Breast epithelium (tissue), 4 donors: ENCODE measurements at places on chromosomes 16 and 17. TPM values are rescaled to one million over a fixed set of nuclear protein-coding genes. Genes with fewer than 3 reads are reported as not detected.

The SYCE1L gene
- 0.48 TPM for total RNA-seq

The CLEC18B gene
- not detected for total RNA-seq

The ALOXE3 gene
- not detected for total RNA-seq

The LSM12 gene
- 45.4 TPM for total RNA-seq

DNA sequence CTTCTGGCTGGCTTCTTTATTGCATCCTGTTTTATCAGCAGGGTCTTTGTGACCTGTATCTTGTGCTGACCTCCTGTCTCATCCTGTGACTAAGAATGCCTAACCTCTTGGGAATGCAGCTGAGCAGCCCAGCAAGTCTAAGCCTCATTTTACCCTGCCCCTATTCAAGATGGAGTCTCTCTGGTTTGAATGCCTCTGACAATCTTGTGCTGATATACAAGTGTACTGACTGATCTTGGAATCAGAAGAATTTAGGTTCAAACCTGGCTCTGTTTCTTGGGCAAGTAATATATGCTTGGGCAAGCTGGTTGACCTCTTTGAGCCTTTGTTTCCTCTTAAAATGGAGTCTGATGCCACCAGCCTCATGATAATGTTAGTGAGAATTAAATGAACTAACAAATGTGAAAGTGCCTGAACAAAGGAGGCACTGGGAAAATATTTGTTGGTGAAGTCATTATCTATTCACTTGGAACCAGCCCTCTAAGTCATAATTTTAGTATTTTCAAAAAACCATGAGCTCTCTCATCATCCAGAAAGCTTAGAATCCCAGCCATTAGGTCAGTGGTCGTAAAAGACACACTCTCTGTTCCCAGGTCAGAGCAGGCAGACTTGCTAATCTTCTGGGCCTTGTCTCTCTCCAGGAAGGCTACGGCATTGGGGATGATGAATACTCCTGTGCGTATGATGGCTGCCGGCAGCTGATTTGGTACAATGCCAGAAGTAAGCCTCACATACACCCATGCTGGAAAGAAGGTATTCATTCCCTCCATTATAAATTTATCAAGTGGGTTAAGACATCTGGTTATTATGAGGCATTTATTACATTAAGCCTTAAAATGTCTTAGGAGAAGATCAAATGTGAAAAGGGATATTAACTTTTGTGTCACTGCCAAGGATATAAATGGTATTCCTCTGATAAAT lies 18.1 kb upstream of the ARL2BP start:
- no peaks in the 10 kb centered on the region for H3K27me3 ChIP-seq
- H3K36me3 ChIP-seq, result peaks cover 16% of the 10 kb centered on the region
- no peaks in the 10 kb centered on the region for H3K4me1 ChIP-seq
- no peak for DNase-seq

GRCh38 chr16:21190599-21190998 lies 20.8 kb downstream of the ZP2 start:
- H3K4me1 ChIP-seq, result no peaks in the 10 kb centered on the region
- no peak overlapping the region for H3K27ac ChIP-seq
- no peaks in the 10 kb centered on the region for H3K27me3 ChIP-seq
- H3K4me3 ChIP-seq, result no peak overlapping the region
- DNase-seq, result no peak
- no peaks in the 10 kb centered on the region for H3K36me3 ChIP-seq

GRCh38 chr17:7548585-7549400 lies at the start of gene TNFSF12:
TSS of gene TNFSF12 (plus strand) at chr17:7549058. CDS start at chr17:7549154, 96 bp downstream.
- peaks cover 2% of the 10 kb centered on the region for H3K4me1 ChIP-seq
- H3K36me3 ChIP-seq, result no peaks in the 10 kb centered on the region
- peak within 1 kb of the TSS; percentile 89 for H3K27ac ChIP-seq
- peak within 1 kb of the TSS; percentile 76 for H3K4me3 ChIP-seq
- H3K27me3 ChIP-seq, result no peaks in the 10 kb centered on the region

DNA sequence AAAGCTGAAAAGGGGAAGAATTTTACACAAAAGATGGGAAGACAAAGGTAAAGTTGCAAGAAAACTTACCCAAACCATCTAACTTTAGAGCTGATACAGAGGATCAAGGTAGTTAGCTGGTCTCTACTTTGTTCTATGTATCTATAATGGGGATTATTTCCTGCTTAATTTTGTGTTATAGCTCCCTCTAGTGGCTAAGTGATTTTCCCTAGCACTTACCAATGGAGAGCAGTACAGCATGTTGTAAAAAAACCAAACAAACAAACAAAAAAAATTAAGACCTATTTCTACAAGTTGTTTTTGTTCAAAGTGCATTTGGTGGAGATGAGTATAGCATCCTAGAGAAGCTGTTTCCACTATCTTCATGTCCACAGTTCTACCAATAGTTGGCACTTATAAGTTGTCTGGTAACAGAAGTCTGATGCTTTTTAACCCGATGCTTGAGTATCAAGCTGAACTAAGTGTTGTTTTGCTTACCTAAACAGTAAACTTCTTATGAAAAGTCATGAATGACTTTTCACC lies 7.5 kb downstream of the SRSF1 start:
- H3K27me3 ChIP-seq, result no peaks in the 10 kb centered on the region
- DNase-seq, result no peak
- H3K4me3 ChIP-seq, result no peak overlapping the region
- H3K36me3 ChIP-seq, result no peaks in the 10 kb centered on the region
- H3K4me1 ChIP-seq, result no peaks in the 10 kb centered on the region

DNA sequence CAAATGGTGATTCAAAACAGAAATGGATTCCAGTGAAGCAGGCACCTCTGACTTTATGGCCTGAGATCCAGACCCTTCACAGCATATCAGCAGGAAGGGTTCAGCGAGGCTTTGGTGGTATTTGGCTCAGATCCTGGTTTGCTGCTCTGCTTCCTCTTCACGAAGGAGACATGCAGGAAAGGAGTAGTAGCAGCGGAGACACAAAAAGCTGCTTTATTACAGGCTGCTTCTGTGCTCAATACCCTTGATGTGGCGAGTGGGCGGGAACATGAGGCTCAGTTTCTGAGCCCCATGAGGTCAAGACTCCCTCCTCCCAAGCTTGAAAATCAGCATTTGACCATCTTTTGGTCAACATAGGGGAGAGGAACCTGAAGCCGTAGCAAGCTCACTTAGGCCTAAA lies 213.3 kb upstream of the AXIN2 start:
- no peaks in the 10 kb centered on the region for H3K36me3 ChIP-seq
- no peak overlapping the region for H3K27ac ChIP-seq
- no peaks in the 10 kb centered on the region for H3K27me3 ChIP-seq
- DNase-seq, result no peak
- no peaks in the 10 kb centered on the region for H3K4me1 ChIP-seq
- no peak overlapping the region for H3K4me3 ChIP-seq

DNA sequence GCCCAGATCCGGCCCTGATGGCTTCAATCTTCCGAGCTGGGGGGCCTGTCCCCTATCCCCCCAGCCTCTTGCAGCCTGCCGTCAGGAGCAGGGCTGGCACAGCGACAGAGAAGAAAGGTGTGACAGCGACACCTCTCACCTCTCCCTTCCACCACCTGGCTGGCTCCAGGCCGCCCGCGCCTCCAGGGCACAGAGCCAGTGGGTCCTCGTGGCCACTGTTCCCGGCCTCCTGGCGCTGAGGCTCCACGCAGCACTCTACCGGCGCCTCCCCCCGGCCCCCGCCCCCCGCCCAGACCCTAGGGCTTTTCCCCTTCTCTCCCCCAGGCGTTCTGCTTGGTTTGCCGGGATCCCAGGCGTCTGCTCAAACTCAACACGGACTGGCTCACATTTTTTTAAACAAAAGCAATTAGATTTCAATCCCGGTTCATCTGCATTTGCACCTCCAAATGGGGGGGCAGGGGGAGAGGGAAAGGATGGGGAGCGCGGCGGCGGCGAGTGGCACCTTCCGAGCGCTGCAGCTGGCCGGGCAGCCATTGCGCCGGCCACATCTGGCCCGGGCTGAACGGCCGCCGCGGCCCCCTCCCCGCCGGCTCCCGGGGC lies 12.8 kb upstream of the CBX8 start:
- H3K27ac ChIP-seq, result peak overlapping the region; percentile 10
- H3K36me3 ChIP-seq, result no peaks in the 10 kb centered on the region
- no peak for DNase-seq
- H3K4me3 ChIP-seq, result no peak overlapping the region
- peaks cover 27% of the 10 kb centered on the region for H3K4me1 ChIP-seq
- H3K27me3 ChIP-seq, result peaks cover 32% of the 10 kb centered on the region
